ENCODE measurements at places on chromosomes 3 and 15.
A peak's percentile ranks its signal among the peaks of the same experiment; 100 is the strongest.

- DNase-seq: no peak
These were observed 1054.0 kb downstream of the AGBL1 start for GRCh38 chr15:87133704-87134103.

GRCh38 chr3:13215940-13216546 lies 142.8 kb upstream of the IQSEC1 start:
- peak; percentile 52 for DNase-seq

- DNase-seq: peak; percentile 57
These were observed 20.7 kb downstream of the TBC1D2B start for GRCh38 chr15:78056714-78057269.

DNA sequence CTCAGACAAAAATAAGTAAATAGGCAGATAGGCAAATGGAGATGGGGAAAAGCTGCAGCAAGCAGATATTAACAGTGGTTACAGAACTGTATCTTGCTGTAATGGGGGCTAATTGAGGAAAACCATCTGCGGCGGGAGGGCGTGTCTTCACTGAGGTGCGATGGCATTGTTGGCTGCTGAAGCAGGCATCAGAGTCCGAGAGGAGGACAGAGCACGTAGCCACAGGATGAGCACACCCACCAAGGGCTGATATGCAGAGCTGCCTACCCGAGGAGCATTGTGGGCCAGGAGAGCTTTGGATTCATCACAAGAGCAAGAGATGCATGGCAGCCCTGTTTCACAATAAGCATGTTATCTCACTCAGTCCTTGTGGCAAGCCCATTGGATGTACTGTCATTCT lies 30.4 kb downstream of the CHRNA7 start:
- no peak for DNase-seq

DNA sequence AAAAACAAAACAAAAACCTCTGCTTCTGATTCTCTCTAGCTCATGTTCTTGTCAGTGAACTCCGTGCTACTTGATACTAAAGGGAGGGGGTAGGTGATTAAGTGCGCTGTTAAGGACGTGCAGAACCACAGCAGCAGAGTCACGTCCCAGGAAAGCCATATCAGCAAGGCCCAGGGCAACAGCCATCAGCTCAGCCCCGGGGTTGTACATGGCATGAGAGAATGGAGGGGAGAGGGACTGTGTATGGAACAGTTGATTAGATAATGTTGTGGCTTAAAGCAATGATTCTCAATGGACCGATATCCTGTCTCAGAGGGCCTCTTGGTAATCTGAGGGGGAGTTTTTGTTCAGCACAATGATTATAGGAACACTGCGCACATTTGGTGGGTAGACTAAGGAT lies 27.6 kb downstream of the C2CD4A start:
- DNase-seq: no peak

GRCh38 chr15:39301589-39301999 lies 279.3 kb upstream of the THBS1 start:
- no peak for DNase-seq

DNA sequence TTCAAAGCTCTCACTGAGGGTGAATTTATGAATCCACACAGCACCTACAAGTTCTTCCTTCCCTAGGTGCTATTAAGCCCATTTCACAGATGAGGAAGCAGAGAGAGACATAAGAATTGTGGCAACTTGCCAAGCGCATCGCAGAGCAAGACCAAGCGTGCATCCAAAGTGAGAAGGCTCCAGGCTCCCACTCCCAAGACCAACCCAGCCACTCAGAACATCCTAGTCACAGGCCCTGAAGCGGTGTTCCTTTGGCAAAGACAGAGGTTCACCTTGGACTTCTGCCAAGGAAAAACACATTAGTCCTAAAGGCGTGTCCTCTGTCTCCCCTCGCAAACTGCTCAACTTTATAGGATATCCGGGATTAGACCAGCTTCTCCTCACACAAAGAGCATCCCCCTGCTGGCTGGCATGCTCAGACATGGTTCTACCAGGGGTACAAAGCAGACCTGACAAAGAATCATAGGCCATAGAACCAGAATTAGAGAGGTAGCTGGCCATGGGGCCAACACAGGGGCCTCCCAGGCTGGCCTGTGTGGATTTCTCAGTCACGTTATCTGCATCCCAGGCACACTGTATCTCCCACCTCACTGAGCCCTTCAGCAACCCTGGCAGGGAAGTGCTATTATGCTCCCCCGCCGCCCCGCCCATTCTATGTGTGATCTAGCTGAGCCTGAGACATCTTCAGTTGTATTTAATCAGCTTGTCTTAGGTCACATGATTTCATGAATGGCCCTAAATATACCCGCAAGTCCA lies 160.2 kb downstream of the FOXP1 start:
- DNase-seq: peak; percentile 86

- DNase-seq: peak; percentile 82
These were observed 99.8 kb downstream of the NSUN3 start for GRCh38 chr3:94162700-94163099.

GRCh38 chr15:43877371-43877770 lies 50.6 kb downstream of the WDR76 start:
- DNase-seq: no peak

DNA sequence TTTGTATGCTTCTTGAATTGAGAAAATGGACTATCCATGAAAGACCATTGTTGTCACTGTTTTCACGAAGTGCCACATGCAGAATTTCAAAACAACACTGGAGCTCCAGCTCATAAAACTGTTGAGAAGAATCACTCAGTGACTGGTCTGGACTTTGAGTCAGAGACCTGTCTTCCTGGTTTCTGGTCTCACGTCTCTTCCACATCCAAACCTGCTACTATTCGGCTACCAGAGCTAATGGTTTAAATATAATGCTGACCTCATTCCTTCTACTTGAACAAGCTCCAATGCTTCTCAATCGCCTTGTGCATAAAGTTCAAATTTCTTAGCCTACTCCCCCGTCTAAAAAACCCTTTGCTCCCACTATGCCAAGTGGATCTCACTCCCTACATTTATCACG lies 227.9 kb upstream of the NR2F2 start:
- no peak for DNase-seq

GRCh38 chr3:23691357-23691895 lies 114.3 kb upstream of the UBE2E1 start:
- DNase-seq: no peak

DNA sequence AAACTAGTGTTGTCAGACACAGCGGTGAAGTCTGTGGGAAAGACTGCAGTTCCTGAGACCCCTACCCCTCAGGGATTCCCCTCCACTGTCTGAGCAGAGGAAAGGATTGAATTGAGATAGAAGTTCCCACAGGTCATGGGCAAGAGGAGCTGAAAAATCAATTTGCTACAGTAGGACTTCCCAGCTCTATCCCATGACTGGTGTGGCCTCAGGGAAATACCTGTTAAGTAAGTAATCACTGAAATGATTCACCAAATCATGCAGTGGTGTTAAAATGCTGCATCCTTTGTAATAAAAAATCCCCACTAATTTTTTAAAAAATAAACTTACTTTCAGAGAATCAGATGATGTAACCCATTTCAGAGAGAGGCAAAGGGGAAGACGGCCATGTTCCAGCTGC lies 45.0 kb upstream of the SPRED1 start:
- DNase-seq: peak; percentile 70

Measured in RWPE1 (cell line).